Diencephalon (tissue), 1 donor: ENCODE measurements at places on chromosomes 11 and 22. TPM values are rescaled to one million over a fixed set of nuclear protein-coding genes. Genes with fewer than 3 reads are reported as not detected.

The RPS13 gene
- 1,188 TPM for total RNA-seq

The CABP4 gene
- 0.23 TPM for total RNA-seq

The TTC28 gene
- total RNA-seq, result 33.7 TPM

The PGA5 gene
- not detected for total RNA-seq

The CWF19L2 gene
- 33.4 TPM for total RNA-seq

The HYLS1 gene
- total RNA-seq, result 12.2 TPM

The GDPD4 gene
- total RNA-seq, result not detected

The KRTAP5-1 gene
- total RNA-seq, result not detected

The USP47 gene
- 130 TPM for total RNA-seq

The OR52N1 gene
- total RNA-seq, result not detected

The TMPRSS13 gene
- 0.23 TPM for total RNA-seq

The CADM1 gene
- 366 TPM for total RNA-seq

The FOLH1 gene
- total RNA-seq, result 4.6 TPM

The PNPLA3 gene
- 8.1 TPM for total RNA-seq

The SCN2B gene
- total RNA-seq, result 15.0 TPM

The KRTAP5-2 gene
- total RNA-seq, result not detected

The MAP6 gene
- total RNA-seq, result 102 TPM

The CATSPERZ gene
- total RNA-seq, result 2.1 TPM
